ENCODE measurements at places on chromosomes 7 and 10. TPM values are rescaled to one million over a fixed set of nuclear protein-coding genes. Genes with fewer than 3 reads are reported as not detected.

Gene RADIL
- polyA plus RNA-seq: not detected

Gene ANKRD7
- 0.32 TPM for polyA plus RNA-seq

Gene WNT16
- not detected for polyA plus RNA-seq

GRCh38 chr7:23043441-23043840, 29.5 kb upstream of the HYCC1 start:
- H3K4me1 ChIP-seq: no peaks in the 10 kb centered on the region
- DNase-seq: no peak
- H3K27me3 ChIP-seq: no peaks in the 10 kb centered on the region

- peaks cover 20% of the 10 kb centered on the region for H3K4me1 ChIP-seq
- DNase-seq: no peak
- H3K27me3 ChIP-seq: no peaks in the 10 kb centered on the region
- H3K27ac ChIP-seq: peak overlapping the region; percentile 55
- no peaks in the 10 kb centered on the region for H3K36me3 ChIP-seq
- no peak overlapping the region for H3K4me3 ChIP-seq
These were observed 171.0 kb downstream of the SND1 start for GRCh38 chr7:127822822-127823508.

- H3K27ac ChIP-seq: no peak overlapping the region
- H3K36me3 ChIP-seq: peaks cover 17% of the 10 kb centered on the region
- DNase-seq: no peak
- peaks cover 19% of the 10 kb centered on the region for H3K4me1 ChIP-seq
These were observed 27.7 kb upstream of the AP5Z1 start for GRCh38 chr7:4747746-4748145.
